NCI-H1436 treated with DMSO at 0.1 percent for 48 hours (cell line): ENCODE measurements at places on chromosomes 13 and 19.

- DNase-seq = no peak
These were observed 678 bp downstream of the BCAT2 start for GRCh38 chr19:48810151-48810550.

DNA sequence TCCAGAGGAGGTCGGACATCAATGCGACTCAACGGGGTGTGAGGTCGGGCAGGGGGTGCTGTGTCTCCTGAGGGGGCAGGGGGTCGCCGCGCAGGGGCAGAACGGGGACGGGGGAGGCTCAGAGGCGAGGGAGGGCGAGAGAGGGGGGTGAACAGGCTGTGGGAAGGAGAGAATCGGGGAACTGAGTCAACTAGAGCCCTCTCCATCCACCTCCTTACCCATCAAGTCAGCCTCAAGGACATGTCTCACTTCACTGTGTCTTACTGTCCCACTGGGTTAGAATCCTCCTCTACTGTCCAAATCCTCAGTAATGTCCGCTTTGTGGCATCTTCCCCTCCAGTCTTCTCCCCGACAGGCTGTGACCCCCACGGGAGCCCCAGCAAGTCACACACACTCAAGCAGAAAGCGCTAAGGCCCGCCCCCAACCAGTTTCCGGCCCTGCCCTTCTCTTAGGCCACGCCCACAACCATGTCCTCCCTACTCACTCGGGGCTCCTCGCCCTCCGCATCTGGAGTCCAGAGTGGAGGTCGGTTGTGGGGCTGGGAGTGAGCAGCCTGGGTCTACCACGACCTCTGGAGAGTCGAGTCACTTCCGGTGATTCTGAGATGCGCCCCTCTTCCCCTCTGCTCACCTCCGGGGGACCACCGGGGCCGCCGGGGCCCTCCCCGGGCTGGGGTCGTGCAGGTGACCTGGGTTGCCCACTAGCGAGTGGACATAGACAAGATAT lies 9.3 kb downstream of the PLEKHA4 start:
- DNase-seq = no peak

DNA sequence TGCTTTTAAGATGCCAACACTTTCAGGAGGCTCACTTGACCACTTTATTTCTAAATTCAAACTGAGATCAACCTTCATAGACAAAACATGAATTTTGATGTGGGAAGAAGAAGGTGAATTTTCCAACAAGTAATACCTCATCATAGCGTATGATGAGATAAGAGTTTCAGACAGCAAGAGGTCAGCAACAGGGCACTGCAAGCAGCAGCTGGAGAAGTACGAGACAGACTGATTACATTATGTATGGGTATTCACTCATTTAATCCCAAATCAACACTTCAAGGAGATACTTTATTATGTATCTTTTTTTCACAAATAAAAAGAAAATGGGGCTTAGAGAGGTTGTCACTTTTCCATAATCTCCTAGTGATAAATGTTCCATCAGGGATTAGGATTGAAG lies 389.8 kb downstream of the TBC1D4 start:
- no peak for DNase-seq

DNA sequence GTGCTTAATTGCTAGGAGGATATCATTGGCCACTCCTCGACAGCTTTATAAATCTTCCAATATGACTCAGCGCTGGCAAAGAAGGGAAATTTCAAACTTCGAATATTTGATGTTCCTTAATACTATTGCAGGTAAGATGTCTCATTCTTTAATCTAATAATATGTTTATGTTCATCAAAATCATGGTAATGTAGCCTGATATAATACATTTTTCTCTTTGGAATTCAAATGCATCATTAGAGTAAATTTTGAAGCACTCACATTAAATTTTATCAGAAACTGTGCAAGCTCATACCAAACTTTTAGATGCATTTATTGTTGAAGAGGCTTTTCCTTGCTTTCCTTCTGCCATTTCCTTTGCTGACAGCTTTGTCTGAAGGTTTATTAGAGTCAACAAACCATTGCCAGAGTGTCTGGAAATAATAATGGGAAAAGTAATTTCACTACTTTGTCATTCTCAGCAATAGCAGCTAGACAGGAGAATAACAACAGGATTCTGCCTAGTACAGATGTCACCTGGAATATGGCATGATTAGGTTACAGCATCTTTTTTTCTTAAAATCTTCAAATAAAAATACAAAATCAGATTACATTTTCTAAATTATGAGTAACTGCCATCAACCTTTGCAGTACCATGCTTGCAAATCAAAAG lies 78.6 kb upstream of the MAB21L1 start:
- DNase-seq = no peak

- DNase-seq = no peak
These were observed 25.5 kb downstream of the CYP2B6 start for GRCh38 chr19:41016488-41017071.

- no peak for DNase-seq
These were observed 12.1 kb upstream of the NDFIP2 start for GRCh38 chr13:79468819-79469218.

DNA sequence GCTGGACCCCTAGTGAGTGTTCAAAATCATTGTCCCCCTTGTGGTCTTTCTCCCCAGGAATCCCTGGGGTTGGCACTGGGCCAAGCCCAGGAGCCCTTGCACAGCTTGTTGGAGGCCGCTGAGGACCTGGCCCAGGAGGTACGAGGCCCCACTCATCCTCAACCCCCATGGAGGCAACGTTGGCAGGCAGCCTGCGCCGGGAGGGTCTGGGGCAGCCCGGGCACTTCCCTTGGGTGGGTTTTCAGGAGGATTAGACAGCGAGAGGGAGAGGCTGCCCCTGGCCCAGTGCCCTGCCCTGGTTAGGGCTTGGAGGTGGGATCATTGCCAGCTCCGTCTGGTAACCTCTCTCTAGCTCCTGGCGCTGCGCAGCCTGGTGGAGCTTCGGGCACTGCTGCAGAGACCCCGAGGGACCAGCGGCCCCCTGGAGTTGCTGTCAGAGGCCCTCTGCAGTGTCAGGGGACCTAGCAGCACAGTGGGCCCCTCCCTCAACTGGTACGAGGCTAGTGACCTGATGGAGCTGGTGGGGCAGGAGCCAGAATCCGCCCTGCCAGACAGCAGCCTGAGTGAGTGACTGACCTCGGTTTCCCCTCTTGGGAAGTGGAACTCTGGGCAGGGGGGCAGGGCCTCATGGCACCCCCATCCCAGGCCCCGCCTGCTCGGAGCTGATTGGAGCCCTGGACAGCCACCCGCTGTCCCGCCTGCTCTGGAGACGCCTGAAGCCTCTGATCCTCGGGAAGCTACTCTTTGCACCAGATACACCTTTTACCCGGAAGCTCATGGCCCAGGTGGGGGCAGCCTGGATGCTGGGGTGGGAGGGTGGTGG lies 3.0 kb downstream of the ABCA7 start:
- DNase-seq = no peak

DNA sequence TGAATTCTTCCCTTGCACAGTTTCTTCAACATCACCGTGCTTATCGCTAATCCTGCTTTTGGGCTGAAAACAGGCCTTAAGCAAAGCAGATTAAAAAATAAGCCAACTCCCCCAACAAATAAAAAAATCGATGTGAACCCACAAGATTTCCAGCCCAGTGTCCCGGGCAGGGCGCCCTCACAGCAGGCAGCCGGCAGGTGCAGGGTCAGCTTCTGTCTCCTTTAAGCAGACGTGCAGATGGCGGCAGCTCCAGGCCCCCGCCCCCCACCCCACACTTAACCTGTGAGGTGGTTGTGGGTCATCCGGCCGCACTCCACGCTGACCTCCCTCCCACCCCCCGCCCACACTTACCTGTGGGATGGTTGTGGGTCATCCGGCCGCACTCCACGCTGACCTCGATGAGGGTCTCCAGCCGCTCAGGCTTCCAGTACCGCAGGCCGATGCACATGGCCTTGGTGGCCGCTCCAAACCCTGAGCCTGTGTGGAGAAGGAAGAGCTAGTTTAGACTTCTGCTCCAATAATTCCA lies 19.8 kb downstream of the ADPRHL1 start:
- no peak for DNase-seq

DNA sequence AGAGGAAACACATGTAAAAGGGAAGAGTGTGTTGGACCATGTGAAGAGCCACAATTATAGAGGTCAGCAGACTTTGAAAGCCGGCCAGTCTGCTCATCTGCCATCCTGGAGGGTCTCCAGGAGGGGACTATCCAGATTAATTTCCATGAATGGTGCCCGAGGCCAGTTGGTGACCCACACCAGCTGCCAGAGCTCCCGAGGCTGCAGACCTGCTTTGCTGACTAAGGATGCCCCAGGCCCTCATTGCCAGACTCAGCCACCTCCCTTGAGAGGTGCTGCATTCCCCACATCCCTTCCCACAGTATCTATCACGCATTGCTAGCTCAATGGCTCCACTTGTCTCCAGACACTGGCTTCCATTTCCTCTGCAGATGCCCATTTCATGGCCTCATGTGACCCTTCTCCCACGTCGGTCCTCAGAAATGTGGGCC lies 110.3 kb downstream of the NALCN start:
- no peak for DNase-seq

DNA sequence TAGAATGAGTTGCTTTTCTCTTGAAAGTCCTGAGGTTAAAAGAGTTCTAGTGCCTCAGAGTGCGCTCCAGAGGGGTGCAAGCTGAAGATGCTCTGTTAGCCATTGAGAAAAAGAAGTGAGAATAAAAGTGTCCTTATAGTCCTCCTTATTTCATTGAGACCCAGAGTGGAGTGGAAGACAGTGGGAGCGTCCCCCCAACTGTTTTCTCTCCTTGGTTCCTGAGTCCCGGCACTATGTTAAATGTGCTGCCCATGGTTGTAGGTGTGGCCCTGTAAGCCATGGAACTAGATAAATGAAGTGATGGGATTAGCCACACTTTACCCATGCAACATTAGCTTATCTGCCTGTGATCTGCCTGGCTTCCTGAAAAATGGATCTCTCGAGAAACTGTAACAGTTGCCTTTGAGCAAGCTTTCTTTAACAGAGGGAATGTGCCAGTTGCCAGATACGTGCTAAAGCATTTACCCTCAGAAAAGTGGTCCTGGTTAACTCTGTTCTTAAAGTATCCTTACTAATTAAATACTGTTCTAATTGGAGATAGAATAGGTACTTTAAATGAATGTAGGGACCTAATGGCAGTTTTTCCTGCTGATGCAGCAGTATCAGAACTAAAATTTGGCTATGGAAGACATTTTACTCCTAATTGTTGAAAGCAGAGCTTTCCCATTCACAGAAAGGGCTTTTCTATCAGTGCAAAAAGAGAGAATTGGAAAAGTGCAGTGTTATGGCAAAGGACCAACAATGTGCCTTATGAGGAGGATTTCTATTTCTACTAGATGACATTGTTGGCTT lies 21.4 kb upstream of the PSG9 start:
- DNase-seq = no peak

GRCh38 chr19:10115392-10116084 lies 4.0 kb downstream of the P2RY11 start:
- DNase-seq = no peak

DNA sequence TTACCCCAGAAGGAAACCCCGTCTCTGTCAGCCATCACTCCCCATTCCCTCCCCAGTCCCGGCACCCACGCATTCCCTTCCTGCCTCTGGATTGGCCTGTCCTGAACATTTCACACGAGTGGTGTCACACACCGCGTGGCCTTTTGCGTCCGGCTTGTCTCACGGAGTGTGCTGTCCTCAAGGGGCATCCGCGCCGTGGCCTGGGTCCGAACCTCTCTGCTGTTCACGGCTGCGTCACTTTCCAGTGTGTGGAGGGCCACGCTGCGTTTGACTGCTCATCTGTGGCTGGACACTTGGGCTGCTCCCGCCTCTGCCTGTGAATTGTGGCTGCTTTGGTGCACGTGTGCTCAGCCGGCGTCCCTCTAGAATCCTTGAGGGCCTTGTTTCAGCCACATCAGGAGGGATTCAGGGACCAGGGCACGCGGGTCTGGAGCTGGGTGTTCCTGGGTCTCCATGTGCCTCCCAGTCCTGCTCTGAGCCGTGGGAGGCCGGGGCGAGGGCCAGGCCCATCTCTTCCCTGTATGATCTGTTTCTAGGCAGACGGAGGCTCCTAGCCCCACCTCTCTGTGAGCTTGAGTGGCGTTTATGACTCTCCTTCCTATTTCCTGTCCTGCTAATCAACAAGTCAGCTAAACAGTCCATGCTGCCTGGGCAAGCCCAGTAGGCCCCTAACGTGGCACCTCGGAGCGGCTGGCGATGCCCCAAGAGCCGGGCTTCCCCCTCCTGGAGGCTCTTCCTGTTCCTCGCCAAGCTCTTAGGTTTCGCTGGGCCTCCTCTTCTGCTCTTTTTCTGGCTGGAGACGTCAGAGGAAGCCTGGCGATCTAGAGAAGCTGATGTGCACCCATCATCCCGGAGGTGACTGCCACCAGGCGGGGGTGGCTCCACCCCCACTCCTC lies 8.1 kb downstream of the STK11 start:
- DNase-seq = no peak

DNA sequence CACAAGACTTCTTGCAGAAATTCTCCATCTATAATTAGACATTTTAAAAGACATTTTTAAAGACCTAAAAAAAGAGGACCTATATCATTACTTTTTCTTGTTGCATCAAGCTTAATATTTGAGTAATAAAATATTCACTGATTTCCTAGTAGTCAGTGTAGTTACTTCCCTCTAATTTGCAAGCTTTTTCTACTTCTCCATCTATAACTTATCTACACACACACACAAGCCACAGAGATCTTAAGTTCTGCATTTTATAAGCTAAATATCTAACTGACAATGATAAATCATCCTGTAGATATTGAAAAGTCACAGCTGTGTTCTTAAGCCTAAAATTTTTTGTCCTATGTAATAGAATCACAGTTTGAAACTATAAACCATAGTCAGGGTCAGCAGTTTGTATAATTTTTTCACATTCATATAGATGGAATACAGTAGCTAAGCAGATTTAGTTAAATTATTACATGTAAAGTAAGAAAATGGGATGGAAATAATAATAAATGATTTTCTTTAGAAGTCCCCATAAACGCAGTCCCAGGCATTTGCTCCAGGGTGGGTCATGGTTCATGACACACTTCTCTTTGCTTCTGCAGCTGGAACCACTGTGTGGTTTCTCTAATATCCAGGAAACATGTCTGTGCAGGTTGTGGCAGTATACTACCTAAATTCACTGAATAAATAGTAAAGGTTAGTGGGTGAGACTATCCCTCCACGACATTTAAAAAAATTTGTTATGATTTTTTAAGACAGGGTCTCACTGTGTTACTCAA lies 60.2 kb downstream of the ESD start:
- no peak for DNase-seq

- DNase-seq = no peak
These were observed 244.2 kb downstream of the UQCRFS1 start for GRCh38 chr19:28968721-28969120.
